ENCODE measurements at places on chromosomes 2 and 18.

- no peak for DNase-seq
These were observed 27.8 kb upstream of the DARS1 start for GRCh38 chr2:136013136-136013685.

DNA sequence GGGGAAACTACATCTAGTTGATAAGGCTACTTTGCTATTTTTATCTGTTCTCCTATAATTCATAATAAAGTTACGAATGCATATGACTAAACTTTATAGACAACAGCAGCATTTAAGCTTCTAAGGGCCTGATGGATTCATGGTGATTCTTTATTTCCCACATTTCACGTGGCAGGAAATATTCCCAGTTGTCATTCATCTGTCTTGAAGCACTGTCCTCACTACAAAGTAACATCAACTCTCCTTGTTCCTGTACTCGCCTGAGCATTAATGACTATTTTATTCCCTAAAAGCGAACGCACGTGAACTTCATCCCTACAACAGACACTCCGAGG lies 2.6 kb downstream of the SATB2 start:
- DNase-seq = no peak

DNA sequence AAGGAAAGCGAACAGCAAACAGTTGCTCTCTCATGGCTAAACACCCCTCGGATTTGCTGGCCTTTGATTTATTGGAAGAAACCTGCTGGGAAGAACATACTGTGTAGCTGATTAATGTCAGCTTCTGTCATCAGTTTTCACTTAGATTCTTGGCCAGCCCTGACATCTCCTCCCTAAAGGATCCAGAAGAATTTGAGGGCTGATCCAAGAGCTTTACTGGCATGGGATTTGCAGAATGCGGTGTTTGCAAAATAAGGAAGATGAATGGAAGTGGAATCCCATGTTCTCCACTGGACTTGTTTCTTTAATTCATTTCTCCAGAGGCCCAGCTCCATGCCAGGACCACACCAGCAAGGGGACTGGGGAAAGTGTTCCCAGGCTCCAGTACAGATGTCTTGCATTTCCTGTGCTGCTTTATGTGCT lies 80.5 kb downstream of the RDH14 start:
- no peak for DNase-seq

DNA sequence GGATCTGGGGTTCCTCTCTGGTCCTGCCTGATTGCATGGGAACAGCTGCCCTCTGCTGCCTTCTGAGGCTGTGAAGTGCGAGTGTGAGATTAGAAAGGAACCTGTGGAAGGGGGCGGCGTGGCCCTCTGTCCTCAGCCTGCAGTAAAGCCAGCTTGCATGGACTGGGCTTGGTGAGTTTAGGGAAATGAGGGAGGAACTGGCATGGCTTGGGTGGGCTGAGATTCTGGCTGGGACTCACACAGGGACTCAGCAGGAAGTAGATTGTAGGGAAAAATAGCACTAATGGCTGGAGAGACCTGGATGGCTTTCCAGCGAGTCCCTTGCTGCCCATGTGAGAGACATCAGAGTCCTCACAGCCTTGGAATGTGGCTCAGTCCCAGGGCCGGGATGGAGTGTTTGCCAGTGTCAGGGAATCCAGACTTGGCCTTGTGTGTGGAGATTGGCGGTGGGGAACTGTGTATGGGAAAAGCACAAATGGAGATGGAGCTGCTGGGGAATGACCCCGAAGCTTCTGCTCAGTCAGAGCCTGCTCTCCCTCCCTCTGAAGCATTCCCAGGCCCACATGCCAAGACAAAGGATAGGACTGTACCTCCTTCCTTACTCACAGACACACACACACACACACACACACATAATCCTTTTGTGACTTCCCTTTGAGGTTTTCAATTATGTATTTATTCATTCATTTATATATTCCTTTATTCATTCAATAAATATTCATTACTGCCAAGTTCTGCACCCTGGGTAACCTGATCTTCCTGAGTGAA lies 115.4 kb downstream of the ACAA2 start:
- no peak for DNase-seq

GRCh38 chr2:163808406-163808805 lies 72.6 kb upstream of the FIGN start:
- no peak for DNase-seq

- DNase-seq = no peak
These were observed 22.0 kb downstream of the NTSR2 start for GRCh38 chr2:11647834-11648600.

DNA sequence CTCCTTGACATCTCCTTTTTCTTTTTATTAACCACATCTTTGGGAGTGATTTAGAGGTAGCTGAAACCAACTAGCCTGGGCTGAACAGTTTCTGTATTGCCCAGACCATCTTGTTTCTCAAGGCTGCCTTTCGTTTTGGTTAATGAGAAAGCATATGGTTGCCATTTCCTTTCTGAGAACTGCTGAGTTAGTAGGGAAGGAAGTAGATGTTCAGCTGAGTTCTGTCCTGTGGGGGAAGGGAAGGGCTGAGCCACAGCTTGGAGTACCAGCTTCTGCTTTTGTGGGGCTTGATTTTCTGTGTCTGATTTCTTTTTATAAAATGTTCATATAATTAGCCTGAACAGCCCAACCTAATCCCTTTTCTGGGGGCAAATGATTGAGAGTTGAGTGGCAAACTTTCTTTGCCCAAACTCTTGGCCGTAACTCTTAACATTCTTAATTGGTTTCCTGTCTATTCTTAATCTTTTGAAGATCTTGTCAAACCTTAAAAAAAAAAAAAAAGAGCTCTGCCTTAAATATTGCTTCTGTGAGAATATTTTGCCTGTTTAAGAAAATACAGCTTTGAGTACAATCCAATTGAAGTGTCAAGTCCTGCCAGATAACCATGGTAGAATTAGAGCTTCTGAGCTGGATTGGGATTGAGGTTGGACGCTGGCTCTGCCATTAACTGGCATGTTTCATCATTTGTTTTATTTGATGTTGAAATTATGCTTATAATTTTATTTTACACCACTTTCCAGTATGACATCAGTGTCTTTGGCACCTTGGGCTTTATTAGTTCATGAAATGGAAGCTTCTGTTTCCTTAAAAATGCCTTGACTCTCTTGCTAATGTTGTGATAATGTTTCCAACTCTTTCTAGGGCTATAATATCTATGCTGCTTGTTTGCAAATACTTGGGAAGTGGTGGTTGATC lies 1.9 kb upstream of the NABP1 start:
- DNase-seq = peak; percentile 16
